ENCODE measurements at places on chromosomes 1 and 21. TPM values are rescaled to one million over a fixed set of nuclear protein-coding genes. Genes with fewer than 3 reads are reported as not detected.

The RALGPS2 gene
- 55.4 TPM for total RNA-seq

The WNT4 gene
- total RNA-seq, result not detected

The KCNJ15 gene
- total RNA-seq, result 5.2 TPM

The FBLIM1 gene
- 26.7 TPM for total RNA-seq

The AXDND1 gene
- total RNA-seq, result 0.54 TPM

The DNALI1 gene
- 8.1 TPM for total RNA-seq

The AMIGO1 gene
- total RNA-seq, result 2.1 TPM

The OR2L5 gene
- not detected for total RNA-seq

The TRIM45 gene
- total RNA-seq, result 1.9 TPM

The GPR157 gene
- total RNA-seq, result 3.7 TPM

The KMO gene
- 0.32 TPM for total RNA-seq

The CADM3 gene
- 1.2 TPM for total RNA-seq

The BPNT1 gene
- 22.2 TPM for total RNA-seq

Measured in articular chondrocyte of knee joint (primary cell).